ENCODE measurements at places on chromosomes 7 and 10. TPM values are rescaled to one million over a fixed set of nuclear protein-coding genes. Genes with fewer than 3 reads are reported as not detected.
A peak's percentile ranks its signal among the peaks of the same experiment; 100 is the strongest.

Gene GRID2IP
- 1.0 TPM for total RNA-seq

- H3K27me3 ChIP-seq, result no peaks in the 10 kb centered on the region
- H3K27ac ChIP-seq, result no peak overlapping the region
- no peak overlapping the region for H3K4me3 ChIP-seq
- peaks cover 6% of the 10 kb centered on the region for H3K4me1 ChIP-seq
These were observed 48.0 kb upstream of the DAGLB start for GRCh38 chr7:6495597-6496262.

- H3K27me3 ChIP-seq, result no peaks in the 10 kb centered on the region
- no peaks in the 10 kb centered on the region for H3K4me1 ChIP-seq
- no peaks in the 10 kb centered on the region for H3K36me3 ChIP-seq
- no peak overlapping the region for H3K4me3 ChIP-seq
- no peak overlapping the region for H3K27ac ChIP-seq
These were observed 23.1 kb downstream of the CDCA7L start for GRCh38 chr7:21922605-21923004.

- peaks cover 40% of the 10 kb centered on the region for H3K4me1 ChIP-seq
- peak; percentile 87 for DNase-seq
- H3K27me3 ChIP-seq, result no peaks in the 10 kb centered on the region
- H3K36me3 ChIP-seq, result no peaks in the 10 kb centered on the region
- H3K27ac ChIP-seq, result peak within 1 kb of the TSS; percentile 90
- peak within 1 kb of the TSS; percentile 76 for H3K4me3 ChIP-seq
These were observed at the start of gene ARHGAP21 for GRCh38 chr10:24723788-24724380. Gene ARHGAP21 (minus strand): TSS chr10:24723887. CDS start chr10:24721899, 1,988 bp downstream.

Gene CHAT
- total RNA-seq, result not detected

Gene GNB2
- total RNA-seq, result 291 TPM

GRCh38 chr10:95693071-95693667 is 558 bp downstream of the TCTN3 start:
- peaks cover 16% of the 10 kb centered on the region for H3K36me3 ChIP-seq
- peaks cover 30% of the 10 kb centered on the region for H3K4me1 ChIP-seq
- H3K27ac ChIP-seq, result peak overlapping the region; percentile 82
- DNase-seq, result no peak

GRCh38 chr10:79162861-79163665 is 94.3 kb downstream of the ZMIZ1 start:
- H3K27me3 ChIP-seq, result no peaks in the 10 kb centered on the region
- H3K4me1 ChIP-seq, result peaks cover 57% of the 10 kb centered on the region
- peaks cover 44% of the 10 kb centered on the region for H3K36me3 ChIP-seq

Gene CNPY4
- total RNA-seq, result 4.5 TPM

GRCh38 chr10:37439826-37440225 is 314.4 kb downstream of the ANKRD30A start:
- no peaks in the 10 kb centered on the region for H3K4me1 ChIP-seq
- DNase-seq, result no peak
- H3K36me3 ChIP-seq, result no peaks in the 10 kb centered on the region
- no peak overlapping the region for H3K27ac ChIP-seq
- H3K27me3 ChIP-seq, result no peaks in the 10 kb centered on the region

- H3K4me1 ChIP-seq, result no peaks in the 10 kb centered on the region
- H3K27ac ChIP-seq, result no peak overlapping the region
- DNase-seq, result no peak
These were observed 308.3 kb downstream of the PHF14 start for GRCh38 chr7:11281953-11282352.

GRCh38 chr7:90666186-90666585 is 70.1 kb downstream of the CDK14 start:
- H3K27me3 ChIP-seq, result no peaks in the 10 kb centered on the region
- DNase-seq, result no peak
- H3K4me1 ChIP-seq, result peaks cover 4% of the 10 kb centered on the region
- H3K4me3 ChIP-seq, result no peak overlapping the region
- no peak overlapping the region for H3K27ac ChIP-seq
- no peaks in the 10 kb centered on the region for H3K36me3 ChIP-seq

- no peaks in the 10 kb centered on the region for H3K36me3 ChIP-seq
- peaks cover 17% of the 10 kb centered on the region for H3K4me1 ChIP-seq
- H3K27me3 ChIP-seq, result no peaks in the 10 kb centered on the region
- peak overlapping the region; percentile 67 for H3K27ac ChIP-seq
These were observed 26.7 kb upstream of the DNAJB6 start for GRCh38 chr7:157309988-157310668.

Gene TPK1
- 2.8 TPM for total RNA-seq

DNA sequence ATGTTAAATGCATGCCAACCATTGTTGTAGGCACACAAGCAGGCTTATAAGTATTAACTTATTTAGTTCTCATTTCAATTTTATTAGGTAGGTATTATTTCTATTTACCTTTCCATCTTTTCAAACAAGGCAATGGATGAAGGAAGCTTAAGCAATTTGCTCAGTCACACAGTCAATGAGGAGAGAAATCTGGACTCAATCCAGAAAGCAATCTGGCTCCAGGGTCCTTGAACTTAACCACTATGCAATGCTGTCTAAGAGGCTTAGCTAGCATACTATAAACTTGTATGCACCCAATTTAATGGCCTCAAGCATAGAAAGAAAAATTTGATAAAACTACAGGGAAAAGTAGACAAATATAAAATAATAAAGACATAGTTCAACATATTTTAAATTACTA is 88.6 kb downstream of the VWDE start:
- no peaks in the 10 kb centered on the region for H3K36me3 ChIP-seq
- no peak overlapping the region for H3K27ac ChIP-seq
- H3K4me1 ChIP-seq, result no peaks in the 10 kb centered on the region
- H3K4me3 ChIP-seq, result no peak overlapping the region

- H3K27me3 ChIP-seq, result peaks cover 27% of the 10 kb centered on the region
- H3K36me3 ChIP-seq, result no peaks in the 10 kb centered on the region
- DNase-seq, result no peak
- H3K4me1 ChIP-seq, result peaks cover 18% of the 10 kb centered on the region
- H3K4me3 ChIP-seq, result peak overlapping the region; percentile 49
These were observed 771 bp downstream of the PHYHIPL start for GRCh38 chr10:59177031-59177797.

DNA sequence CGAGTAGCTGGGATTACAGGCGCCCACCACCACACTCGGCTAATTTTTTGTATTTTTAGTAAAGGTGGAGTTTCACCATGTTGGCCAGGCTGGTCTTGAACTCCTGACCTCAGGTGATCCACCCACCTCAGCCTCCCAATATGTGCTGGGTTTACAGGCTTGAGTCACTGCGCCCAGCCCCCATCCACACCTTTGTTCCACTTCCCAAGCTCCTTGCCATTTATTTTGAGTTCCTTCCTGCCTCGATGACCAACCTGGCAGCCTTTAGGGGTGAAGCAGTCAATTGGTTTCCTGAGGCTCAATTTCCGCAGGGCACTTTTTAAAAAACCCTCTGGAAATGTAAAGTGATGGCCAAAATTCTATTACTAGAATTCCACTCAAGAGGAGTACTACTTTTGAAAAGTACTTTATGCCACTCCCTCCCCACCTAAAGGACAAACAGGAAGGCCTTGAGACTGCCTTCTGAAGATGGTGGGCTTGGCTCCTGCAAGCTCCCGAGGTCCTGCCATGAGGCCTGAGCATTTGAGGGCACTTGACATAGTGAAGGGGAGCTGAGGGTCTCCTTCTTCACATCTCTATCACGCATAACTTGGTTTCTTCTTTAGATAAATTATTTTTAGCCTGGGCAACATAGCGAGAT is 32.5 kb upstream of the RBM33 start:
- no peak overlapping the region for H3K27ac ChIP-seq
- no peaks in the 10 kb centered on the region for H3K4me1 ChIP-seq
